Stimulated activated naive CD4-positive, alpha-beta T cell treated with Interleukin-2 at 50 U/mL for 16 hours (primary cell): ENCODE measurements at places on chromosomes 1 and 21.
A peak's percentile ranks its signal among the peaks of the same experiment; 100 is the strongest.

GRCh38 chr1:193131266-193131860 lies 9.5 kb downstream of the CDC73 start:
- DNase-seq = no peak

- DNase-seq = no peak
Measured at GRCh38 chr1:39047374-39048229, 21.5 kb downstream of the NDUFS5 start.

- DNase-seq = no peak
Measured at GRCh38 chr1:24098943-24099638, 12.8 kb downstream of the MYOM3 start.

DNA sequence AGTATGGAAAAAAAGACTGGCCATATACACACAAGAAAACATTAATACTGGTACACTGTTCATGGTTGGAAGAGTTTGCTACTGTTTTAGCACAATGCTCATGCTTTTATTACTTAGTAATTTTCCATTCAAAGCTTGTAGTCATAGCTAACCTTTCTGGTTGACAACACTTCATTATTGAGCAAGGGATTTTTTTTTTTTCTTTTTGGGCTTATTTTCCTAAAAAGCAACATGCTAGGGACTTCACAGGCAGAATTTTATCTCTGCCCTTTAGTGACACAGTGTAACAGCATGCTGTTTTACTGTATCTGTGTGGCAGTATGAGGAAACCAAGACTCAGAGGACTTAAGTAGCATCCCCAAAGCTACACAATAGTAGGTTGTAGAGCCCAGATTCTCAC lies 58.5 kb downstream of the FGGY start:
- DNase-seq = no peak

DNA sequence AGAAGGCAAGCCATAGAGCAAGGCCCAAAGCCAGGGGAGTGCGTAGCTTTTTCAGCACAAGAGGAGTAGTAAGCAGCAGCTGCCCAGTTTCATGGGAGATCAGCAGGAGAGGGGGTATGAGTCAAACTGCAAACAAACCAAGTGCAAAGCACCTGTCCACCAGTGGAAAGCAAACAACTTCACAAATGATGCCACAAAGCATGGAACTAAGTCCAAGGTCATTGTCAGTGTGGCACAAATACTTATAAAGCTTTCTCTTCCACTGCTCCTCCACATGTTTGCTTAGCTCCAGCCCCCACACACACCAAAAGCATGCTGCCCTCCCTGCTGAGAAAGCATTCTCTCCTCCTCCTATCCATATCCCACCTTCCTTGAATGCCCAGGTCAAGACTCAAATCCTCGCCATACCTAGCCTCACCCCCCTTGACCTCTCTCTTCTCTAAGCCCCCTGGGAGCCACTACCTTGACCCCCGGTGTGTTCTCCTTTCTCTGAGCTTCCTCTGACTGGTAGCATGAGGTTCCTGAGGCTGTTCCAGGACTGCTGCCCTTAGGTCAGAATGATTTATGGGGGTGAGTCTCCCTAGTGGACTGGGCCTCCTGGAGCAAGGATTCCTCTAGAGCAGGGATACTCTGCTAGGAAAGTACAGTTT lies 70.4 kb downstream of the DMAP1 start:
- no peak for DNase-seq

GRCh38 chr1:59014827-59015226 lies 231.0 kb upstream of the JUN start:
- no peak for DNase-seq

GRCh38 chr1:47514229-47514628 lies 76.4 kb downstream of the FOXD2 start:
- no peak for DNase-seq

GRCh38 chr1:79193211-79194079 lies 186.9 kb upstream of the ADGRL4 start:
- no peak for DNase-seq

DNA sequence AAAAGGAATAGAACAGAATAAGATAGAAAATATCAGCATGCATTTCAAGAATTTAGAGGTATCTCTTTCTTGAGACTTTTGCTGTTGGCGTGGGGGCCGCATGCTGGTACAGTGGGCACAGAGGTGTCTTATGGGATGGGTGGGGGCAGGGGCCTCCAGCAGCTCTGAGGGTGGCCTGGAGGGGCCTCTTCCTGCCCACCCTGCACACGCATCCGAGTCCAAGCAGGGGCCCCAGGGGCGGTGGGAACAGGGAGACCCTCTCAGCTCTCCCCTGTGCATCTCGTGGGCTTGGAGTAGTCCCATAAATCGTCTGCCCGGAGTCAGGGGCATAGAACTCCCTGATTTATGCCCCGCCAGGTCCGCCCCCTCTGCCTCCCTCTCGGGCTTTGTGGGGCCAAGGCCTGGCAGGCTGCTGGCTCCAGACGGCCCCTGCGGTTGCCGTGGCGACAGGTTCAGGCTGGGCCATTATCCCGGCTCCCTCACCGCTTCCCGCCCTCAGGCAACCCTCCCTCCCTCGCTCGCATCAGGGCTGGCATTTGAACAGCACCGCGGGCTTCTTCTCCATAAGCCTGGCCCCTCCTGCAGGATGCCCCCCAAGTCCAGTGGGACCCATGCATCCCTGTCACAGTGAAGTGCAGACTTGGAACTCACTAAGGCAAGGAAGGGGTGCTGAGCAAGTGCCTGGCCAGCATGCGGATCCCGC lies 133.2 kb upstream of the ZBTB40 start:
- no peak for DNase-seq

GRCh38 chr1:202233804-202234203 lies 40.2 kb downstream of the LGR6 start:
- DNase-seq = no peak

DNA sequence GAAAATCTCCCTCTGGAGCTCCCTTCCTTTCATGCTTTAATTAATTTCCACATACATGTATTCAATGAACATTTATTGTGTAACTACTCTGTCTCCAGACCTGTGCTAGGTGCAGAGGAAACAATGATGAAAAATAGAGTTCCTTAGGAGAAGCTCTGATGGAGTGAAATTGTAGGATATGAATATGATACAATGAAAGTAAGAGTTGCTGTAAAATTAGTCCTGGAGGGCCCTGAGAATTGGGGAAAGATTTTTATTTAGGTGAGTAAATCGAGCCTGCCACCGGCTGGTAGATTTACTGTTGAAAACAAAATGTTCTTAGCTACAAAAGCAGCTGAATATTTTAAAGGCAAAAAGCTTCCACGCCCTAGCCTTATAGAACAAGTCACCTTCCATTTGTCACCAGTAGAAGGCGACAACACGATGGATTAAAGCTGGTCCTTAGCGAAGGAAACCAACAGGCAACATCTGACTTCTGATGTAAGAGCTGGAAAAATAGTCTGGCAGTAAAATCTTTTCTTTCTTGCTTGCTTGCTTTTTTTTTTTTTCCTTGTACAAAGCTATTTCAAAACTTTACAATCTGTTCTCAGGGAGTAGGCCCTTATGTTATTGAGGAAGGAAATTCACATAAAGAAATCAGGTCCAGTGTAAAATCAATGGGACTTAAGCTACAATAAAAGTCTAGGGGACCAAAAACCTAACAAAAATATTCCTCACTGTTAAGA lies 82.0 kb upstream of the ROR1 start:
- DNase-seq = no peak

GRCh38 chr21:38352536-38353219 lies 95.9 kb downstream of the KCNJ15 start:
- DNase-seq = no peak

DNA sequence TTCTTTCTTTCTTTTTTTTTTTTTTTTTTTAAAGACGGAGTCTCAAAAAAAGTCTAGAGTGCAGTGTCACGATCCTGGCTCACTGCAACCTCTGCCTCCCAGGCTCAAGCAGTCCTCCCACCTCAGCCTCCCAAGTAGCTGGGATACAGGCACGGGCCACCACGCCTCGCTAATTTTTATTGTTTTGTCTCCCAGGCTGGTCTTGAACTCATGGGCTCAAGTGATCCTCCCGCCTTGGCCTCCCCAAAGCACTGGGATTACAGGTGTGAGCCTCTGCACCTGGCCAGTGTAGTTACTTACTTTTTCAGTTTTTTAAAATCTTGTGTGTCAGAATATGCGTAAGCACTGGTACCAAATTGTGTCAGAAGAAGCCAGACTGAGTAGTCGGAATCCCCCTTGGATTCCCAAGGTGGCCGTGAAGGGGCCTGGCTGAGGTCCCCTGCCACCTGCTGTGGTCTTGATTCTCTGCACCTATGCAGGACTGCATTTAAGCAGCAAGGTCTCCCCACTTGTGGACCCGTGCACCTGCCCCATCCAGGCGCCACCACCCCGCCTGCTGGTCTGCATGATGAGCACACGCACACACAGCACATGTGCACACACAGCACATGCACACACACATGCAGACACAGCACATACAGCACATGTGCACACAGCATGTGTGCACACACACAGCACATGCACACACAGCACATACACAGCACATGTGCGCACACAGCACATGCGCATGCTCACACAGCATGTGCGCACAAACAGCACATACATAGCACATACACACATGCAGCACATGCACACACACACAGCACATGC lies 47.5 kb downstream of the PCNT start:
- DNase-seq = no peak

DNA sequence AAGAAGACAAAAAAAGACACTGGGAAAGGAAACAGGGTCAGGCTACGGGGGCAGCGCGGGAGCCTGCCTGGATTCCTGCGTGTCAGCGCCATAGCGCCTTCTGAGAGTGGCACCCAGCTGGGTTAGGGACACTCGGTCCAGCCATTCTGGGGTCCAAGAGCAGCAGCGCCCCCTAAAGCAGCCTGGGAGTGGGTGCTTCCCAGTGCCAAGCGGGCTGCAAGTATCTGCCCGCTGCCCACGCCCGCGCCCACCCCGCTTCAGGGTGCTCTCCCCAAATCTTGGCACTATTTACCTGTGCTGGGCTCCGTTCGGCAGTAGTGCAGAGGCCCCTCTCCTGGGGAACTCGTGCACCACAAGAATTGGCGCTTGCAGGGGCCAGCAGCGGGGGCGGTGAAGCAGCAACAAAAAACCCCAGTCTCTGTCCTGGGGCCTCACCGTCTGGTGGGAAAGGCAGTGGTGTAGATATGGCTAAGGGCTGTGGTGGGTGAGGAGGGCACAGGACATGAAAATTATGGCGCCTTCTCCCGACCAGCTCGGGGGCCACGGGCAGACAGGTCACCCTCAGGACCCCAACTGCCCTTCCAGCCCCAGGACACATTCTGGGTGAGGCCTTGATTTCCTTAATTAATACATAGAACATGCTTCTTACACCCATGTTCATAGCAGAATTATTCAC lies 24.1 kb upstream of the LBR start:
- no peak for DNase-seq

DNA sequence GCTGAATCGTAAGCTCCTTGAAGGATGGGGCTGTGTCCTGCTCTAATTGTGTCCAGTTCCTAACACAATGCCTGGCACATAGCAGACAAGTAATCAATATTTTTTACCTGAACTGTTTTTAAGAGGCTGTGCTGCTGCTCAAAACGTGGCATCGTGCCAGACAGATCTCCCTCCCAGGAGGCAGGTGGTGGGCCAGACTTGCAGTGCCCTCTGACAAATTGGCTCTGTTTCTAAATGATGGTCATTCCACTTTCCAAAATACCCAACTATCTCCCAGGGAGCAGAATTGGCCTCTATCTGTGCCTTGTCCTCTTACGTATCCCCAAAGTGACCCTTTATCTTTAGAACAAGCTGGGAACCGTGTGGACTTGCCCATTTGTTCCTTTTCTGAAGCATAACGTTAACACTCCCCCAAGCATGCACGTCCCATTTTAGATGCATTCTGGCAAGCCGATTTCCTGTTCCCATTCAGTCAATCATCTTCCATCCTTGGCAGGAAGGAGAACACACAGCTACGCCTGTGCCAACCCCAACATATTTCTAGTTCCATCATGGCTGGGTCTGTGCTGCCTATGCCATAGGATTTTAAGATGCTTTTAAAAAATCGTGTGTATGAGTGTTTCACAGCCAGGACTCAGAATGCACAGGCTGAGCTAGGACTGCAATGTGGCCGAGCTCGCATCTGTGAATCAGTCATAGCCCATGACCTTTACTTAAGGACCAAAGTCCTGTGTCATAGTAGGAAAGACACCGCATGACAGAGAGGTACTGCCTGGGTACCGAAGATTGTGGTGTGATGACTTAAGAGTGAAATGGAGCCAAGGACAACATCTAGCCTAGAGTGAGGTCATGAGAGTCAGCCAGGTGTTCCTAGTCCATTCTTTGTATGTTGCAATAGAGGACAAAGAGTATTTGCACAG lies 408.6 kb downstream of the PRDM2 start:
- no peak for DNase-seq

DNA sequence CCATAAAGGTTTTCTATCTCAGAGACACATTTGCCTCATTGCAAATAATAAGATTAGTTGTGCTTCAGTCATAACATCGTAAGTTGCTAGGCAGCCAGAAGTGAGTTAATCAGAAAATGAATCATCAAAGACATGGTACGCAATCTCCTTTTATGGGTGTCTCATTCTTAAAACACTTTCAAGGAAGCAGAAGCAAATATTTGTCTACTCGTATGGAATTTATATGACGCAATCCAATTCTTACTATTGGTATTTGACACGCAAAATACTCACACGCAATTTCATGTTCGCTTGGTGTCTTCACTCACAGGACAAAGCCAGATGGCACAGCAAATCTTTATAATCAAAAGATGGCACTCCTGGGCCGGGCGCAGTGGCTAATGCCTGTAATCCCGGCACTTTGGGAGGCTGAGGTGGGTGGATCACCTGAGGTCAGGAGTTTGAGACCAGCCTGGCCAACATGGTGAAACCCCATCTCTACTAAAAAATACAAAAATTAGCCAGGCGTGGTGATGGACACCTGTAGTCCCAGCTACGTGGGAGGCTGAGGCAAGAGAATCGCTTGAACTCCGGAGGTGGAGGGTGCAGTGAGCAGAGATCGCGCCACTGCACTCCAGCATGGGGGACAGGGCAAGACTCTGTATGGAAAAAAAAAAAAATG lies 56.4 kb downstream of the HLCS start:
- DNase-seq = peak; percentile 13

- no peak for DNase-seq
Measured at GRCh38 chr1:38256072-38256471, 209.5 kb upstream of the POU3F1 start.
